ENCODE measurements at places on chromosomes 1 and 21.

DNA sequence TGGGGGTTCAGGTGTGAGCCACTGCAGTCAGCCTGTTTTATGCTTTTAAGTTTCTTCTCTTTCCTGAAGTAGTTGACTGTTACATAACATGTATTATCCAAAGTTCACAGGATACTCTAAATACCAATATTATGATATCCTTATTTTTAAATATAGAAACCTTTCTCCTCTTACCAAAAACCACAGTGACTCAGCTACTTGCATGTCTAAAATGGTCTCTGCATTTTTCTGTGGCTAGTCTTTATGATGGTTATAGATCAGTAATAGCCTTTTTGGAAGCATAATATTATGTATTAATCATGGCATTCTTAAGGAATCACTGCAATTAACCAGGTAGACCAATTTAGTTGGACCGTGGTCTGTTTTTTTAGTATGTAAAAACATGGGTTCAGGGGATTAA, 210.8 kb upstream of the CACYBP start:
- no peak for DNase-seq

DNA sequence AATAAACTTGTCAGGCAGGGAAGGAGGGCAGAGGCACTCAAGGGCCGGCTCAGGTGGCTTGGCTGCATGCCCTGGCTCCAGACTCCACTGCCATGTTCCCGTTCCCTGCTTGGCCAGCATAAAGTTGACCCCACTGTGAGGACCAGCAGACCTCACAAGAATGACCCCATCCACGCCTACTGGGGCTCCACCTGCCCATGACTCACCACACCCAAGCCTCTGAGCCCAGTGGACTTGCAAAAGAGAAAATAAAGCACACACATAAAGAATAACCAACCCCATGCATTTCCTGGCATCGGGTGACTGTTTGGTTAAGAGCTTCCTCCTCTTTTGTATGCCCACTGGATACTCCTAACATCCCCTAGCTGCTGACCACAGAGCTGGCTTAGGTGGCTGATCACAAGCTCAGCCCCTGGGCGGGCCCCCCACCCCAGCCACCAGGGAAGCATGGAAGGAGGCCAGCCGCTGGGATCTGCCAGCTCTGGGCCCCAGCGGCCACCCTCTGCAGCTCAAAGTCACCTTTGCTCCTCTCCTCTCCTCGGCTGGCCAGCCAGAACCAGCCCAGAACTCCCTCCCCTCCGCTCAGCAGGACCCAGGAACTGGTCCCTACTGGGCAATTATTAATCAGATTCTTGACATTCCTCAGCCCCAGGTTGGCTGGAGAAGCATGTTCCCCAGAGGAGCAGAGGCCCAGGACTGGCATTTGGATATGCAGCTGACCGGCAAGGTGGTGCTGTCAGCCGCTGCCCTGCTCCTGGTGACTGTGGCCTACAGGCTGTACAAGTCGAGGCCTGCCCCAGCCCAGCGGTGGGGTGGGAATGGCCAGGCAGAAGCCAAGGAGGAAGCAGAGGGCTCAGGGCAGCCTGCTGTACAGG, at the start of gene KLHDC7A:
TSS of gene KLHDC7A (plus strand) at position 616 of the 875 bp plus-strand sequence. CDS start at position 668, 52 bp downstream.
- no peak for DNase-seq

GRCh38 chr1:217134857-217135568, 411.8 kb upstream of the ESRRG start:
- DNase-seq: no peak

GRCh38 chr1:173823781-173824314, 625 bp upstream of the DARS2 start:
- DNase-seq: no peak

DNA sequence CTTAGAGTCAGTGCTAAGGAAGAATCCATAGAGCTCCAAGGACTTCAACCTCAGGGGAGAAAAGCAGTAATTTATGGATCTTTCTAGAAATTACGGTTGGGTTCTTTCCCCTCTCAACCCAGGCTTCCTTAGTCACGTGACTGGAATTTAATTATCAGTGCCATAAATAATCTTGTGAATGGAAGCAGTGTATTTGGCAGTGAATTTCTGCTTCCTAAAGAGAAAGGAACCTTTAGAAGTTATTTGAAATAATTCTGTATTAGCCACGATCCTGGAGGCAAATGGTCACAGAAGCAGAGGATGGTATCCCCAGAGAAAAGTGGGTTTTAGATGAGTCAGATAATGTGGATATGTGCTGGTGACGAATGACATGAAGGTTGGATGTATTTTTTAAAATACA, 89.6 kb downstream of the NFIA start:
- DNase-seq: no peak

GRCh38 chr1:27992276-27992675, 32.5 kb downstream of the XKR8 start:
- DNase-seq: no peak

DNA sequence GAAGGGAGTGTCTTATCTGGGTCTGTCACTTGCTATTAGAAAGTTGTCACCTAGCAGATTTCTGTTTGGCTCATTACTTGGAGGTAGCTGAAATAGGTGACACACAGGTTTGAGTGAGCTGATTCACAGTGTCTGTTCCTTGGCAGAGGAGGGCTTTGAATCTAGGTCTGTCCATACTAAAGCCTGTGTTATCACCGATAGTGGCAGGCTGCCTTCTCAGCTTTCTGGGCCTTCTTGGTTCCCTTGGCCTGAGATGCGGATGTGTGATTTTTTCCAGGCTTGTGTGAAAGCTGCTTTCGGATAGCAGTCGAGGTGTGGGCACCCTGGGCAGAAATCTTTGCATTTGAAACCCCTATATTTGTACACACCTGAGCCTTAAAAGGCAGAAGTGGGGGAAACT, 73.9 kb downstream of the ACTL8 start:
- no peak for DNase-seq

DNA sequence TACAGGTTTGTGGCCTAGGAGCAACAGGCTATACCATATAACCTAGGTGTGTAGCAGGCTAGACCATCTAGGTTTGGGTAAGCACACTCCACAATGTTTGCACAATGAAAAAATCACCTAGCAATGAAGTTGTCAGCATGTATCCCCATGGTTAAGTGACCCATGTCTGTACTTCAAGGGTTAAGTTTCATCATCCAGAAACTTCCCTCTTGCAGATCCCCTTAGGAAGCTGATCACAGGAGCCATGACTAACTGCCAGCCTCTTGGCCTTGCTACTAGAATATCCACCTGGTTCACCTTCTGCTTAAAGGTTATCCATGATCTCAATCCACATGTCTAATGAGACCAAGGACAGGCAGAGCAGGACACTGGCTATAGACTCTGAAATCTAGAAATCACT, 3.5 kb upstream of the UBXN10 start:
- DNase-seq: no peak

GRCh38 chr1:37394574-37395464, 79.6 kb upstream of the ZC3H12A start:
- DNase-seq: no peak

GRCh38 chr21:42287193-42288083, 27.8 kb downstream of the TFF3 start:
- DNase-seq: no peak

DNA sequence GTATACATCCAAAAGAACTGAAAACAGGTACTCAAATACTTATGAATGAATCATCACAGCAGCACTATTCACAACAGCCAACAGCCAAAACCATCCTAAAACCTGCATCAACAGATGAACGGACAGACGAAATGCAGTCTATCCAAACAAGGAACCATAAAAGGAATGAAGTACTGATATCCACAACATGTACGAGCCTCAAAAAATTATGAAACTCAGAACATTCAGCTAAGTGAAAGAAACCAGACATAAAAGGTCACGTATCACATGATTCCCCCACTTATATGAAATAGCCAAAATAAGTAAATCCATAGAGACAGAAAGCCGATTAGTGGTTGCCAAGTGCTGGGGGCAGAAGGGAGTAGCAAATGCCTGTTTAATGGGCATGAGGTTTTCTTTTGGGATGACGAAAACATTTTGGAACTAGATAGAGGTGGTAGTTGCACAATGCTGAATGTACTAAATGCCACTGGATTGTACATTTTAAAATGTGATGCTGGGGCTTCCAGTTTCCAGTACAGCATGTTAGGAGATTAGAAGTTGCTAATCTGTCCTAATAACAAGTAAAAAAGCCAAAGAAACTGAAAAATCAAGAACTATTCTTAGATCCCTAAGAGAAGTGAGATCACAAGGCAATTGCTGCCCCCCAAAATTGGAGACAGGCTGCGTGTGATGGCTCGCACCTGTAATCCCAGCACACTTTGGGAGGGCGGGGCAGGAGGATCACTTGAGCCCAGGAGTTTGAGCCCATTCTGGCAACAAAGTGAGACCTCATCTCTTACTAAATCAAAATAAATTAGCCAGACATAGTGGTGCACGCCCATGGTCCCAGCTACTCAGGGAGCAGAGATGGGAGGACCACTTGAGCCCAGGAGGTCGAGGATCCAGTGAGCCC, 25.3 kb downstream of the CLSTN1 start:
- DNase-seq: no peak

DNA sequence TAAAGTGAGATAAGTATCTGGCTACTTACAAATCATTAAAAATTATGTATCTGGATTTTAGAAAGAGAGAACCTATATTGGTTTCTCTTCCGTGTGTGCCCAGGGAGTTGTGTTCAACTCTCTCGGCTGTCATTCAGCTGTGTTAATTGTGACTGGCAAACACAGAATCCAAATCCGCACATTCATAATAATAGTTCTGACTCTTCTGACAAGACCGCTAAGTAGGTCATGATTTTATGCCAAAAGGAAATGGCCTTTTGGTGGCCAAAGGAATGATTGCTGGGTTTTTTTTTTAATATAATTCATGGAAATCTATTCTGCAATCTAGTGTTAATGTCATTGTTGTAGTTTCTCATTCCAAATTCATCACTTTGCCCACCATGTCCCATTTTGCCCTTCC, 110.7 kb downstream of the AK5 start:
- no peak for DNase-seq

- no peak for DNase-seq
Measured at GRCh38 chr1:58726581-58726980, 26.7 kb upstream of the MYSM1 start.

Measured in stimulated activated CD8-positive, alpha-beta memory T cell treated with anti-CD3 and anti-CD28 coated beads, Interleukin-7, amount 100 ng/mL, for 48 hours (primary cell).